Esophagus squamous epithelium (tissue), 5 donors: ENCODE measurements at places on chromosomes 6 and 20. TPM values are rescaled to one million over a fixed set of nuclear protein-coding genes. Genes with fewer than 3 reads are reported as not detected.

The TP53TG5 gene
- total RNA-seq, result not detected

GRCh38 chr6:29945281-29945820, 3.0 kb downstream of the HLA-A start:
- H3K27ac ChIP-seq, result no peak overlapping the region
- H3K36me3 ChIP-seq, result no peaks in the 10 kb centered on the region
- H3K4me1 ChIP-seq, result no peaks in the 10 kb centered on the region
- DNase-seq, result no peak
- no peak overlapping the region for H3K4me3 ChIP-seq
- no peaks in the 10 kb centered on the region for H3K27me3 ChIP-seq

- H3K27ac ChIP-seq, result no peak overlapping the region
- H3K27me3 ChIP-seq, result no peaks in the 10 kb centered on the region
- no peak for DNase-seq
- H3K36me3 ChIP-seq, result no peaks in the 10 kb centered on the region
Measured at GRCh38 chr6:34457742-34458735, 7.8 kb upstream of the PACSIN1 start.

- no peak overlapping the region for H3K4me3 ChIP-seq
- H3K27me3 ChIP-seq, result no peaks in the 10 kb centered on the region
- no peak for DNase-seq
- peaks cover 6% of the 10 kb centered on the region for H3K36me3 ChIP-seq
Measured at GRCh38 chr6:119200512-119201175, 122.2 kb upstream of the FAM184A start.

DNA sequence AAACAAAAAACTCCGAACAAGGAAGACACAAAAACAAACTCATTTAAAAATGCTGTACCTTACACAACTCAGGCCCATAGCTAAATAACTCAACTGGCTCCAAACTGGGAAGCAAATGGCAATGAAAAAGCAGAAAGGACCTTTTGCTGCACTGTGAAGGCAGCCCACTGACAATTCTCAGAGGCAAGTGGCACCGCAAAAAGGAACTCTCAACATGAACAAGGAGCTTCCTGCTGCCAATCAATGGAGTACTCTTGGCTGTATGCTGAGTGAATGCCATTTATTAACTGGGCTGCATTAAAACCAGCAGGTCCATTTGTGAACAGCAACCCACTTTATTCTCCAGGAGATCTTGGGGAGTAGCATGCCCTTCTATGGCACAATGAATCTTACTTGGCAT, 209.9 kb downstream of the PTPRK start:
- DNase-seq, result no peak
- no peak overlapping the region for H3K4me3 ChIP-seq
- no peaks in the 10 kb centered on the region for H3K4me1 ChIP-seq
- no peak overlapping the region for H3K27ac ChIP-seq

DNA sequence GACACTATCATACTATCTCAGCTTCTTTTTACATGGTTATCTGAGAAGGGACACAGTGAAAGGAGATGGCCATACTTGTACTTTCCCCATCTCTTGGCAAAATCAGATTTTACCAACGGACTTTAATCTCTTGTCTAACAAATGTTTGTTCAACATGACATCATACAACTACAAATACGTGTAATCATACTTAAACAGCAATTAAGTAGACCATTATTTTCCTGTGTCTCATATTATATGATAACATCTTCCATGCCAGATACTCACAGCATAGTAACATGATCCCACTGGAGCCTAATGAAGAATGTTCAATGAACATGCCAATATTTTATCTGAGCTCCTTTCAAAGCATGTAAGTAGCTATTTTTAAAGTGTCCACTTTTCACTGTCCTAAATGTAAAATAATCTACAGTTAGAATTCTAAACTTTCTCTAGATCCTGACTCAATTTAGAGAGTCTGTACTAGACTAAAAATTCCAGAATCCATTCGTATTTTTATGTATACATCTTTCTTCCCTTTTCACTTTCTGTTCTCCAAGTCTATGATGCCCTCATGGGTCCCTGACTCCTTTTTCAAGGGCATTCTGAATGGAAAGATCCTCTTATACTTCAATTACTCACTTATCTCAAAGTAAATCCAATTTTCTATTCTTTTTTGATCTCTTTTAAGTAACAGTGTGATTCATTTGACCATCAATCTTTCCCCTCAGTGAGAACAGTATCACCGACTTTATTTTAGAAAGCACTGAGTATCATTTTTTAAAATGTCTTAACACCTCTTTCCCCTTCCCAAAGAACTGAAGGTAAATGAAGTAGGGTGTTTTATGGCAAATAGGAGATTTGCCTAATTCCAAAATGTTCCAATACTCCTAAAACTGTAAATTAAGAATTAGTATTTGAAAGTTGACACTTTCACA, 133.5 kb downstream of the CDK19 start:
- no peak overlapping the region for H3K27ac ChIP-seq
- no peak overlapping the region for H3K4me3 ChIP-seq
- H3K36me3 ChIP-seq, result no peaks in the 10 kb centered on the region
- no peaks in the 10 kb centered on the region for H3K27me3 ChIP-seq
- H3K4me1 ChIP-seq, result no peaks in the 10 kb centered on the region
- no peak for DNase-seq

GRCh38 chr20:18694071-18694470, 106.2 kb downstream of the DTD1 start:
- no peak overlapping the region for H3K4me3 ChIP-seq
- no peak for DNase-seq
- H3K36me3 ChIP-seq, result peaks cover 6% of the 10 kb centered on the region
- H3K27me3 ChIP-seq, result no peaks in the 10 kb centered on the region

DNA sequence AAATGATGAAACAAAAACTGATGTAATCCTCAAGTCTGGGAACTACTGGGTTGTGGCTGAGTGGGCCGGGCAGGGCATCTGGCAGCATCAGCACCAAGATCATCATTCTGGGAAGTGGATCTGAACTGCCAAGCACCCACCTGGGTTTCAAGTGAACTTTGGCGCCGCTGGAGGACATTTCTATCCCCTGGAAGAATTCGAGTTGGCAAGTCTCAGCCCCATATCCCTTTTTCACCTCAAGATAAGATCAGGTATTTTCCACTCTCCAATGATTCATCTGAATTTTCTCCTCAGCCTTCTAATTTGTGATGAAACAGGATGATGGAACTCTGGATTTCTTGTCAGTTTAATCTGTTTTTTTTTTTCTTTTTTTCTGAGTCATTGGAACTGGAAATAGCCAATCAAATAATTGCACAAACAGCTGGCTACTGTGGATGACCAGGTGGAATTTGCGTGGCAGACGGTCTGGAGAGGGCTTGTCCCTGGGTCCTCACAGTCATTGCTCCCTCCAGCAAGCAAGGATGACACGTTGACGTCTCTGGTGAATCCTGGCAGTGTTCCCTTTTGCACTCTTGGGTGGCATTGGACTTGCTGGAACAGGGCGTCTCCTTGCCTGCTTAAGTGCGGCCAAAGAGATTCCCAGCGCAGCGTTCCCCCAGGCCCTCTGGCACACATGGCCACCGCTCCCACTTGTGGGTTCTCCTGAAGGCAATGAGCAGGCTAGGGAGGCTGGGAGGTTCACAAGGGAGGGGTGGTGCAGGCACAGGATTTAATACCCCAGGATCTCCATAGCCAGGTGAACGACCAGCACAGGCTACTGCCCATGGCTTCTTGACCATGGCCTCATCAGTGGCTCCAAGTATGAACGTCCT, 80.4 kb downstream of the DHX35 start:
- no peak overlapping the region for H3K4me3 ChIP-seq
- no peak for DNase-seq
- peaks cover 17% of the 10 kb centered on the region for H3K4me1 ChIP-seq
- H3K36me3 ChIP-seq, result peaks cover 45% of the 10 kb centered on the region
- H3K27ac ChIP-seq, result peak overlapping the region; percentile 64

DNA sequence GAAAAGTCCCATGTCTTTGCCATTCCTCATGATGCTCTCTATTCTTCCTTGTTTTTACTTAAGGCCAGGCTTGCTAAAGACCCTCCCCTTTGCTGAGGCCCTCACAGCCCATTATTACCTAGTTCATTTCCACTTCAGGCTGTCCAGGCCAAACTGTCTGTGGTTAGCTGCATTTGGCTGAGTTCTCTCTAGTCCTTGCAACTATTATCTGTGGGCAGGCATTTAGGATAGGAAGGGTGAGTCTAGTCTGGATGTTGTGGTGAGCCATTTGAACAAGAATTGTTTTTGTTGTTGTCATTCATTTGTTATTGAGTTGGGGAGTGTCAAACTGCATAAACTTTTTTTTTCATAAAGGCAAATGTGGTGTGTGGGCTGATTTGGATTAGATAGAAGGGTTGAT, 182.4 kb downstream of the CD109 start:
- H3K4me3 ChIP-seq, result no peak overlapping the region
- H3K36me3 ChIP-seq, result no peaks in the 10 kb centered on the region
- no peaks in the 10 kb centered on the region for H3K4me1 ChIP-seq
- no peak overlapping the region for H3K27ac ChIP-seq

GRCh38 chr6:170263410-170263809, 27.5 kb downstream of the DLL1 start:
- no peak overlapping the region for H3K27ac ChIP-seq
- no peak overlapping the region for H3K4me3 ChIP-seq
- no peaks in the 10 kb centered on the region for H3K27me3 ChIP-seq
- no peaks in the 10 kb centered on the region for H3K4me1 ChIP-seq

The CRISP3 gene
- total RNA-seq, result 23.5 TPM

GRCh38 chr6:81934936-81935335, 182.5 kb upstream of the TENT5A start:
- DNase-seq, result no peak
- no peaks in the 10 kb centered on the region for H3K36me3 ChIP-seq
- no peak overlapping the region for H3K27ac ChIP-seq
- H3K4me1 ChIP-seq, result peaks cover 4% of the 10 kb centered on the region
- H3K27me3 ChIP-seq, result no peaks in the 10 kb centered on the region
- no peak overlapping the region for H3K4me3 ChIP-seq

The SLC17A4 gene
- total RNA-seq, result not detected

The LPA gene
- 1.2 TPM for total RNA-seq

The PAK5 gene
- total RNA-seq, result 0.04 TPM

- H3K36me3 ChIP-seq, result no peaks in the 10 kb centered on the region
- no peak overlapping the region for H3K27ac ChIP-seq
- no peaks in the 10 kb centered on the region for H3K4me1 ChIP-seq
- DNase-seq, result no peak
- H3K4me3 ChIP-seq, result no peak overlapping the region
- no peaks in the 10 kb centered on the region for H3K27me3 ChIP-seq
Measured at GRCh38 chr6:157525292-157525889, 144.4 kb downstream of the ZDHHC14 start.

GRCh38 chr6:27742833-27743573, 169.2 kb downstream of the OR2B2 start:
- no peaks in the 10 kb centered on the region for H3K36me3 ChIP-seq
- no peaks in the 10 kb centered on the region for H3K4me1 ChIP-seq
- no peak for DNase-seq

- H3K4me1 ChIP-seq, result no peaks in the 10 kb centered on the region
- no peaks in the 10 kb centered on the region for H3K36me3 ChIP-seq
- H3K4me3 ChIP-seq, result no peak overlapping the region
- no peaks in the 10 kb centered on the region for H3K27me3 ChIP-seq
- no peak overlapping the region for H3K27ac ChIP-seq
- DNase-seq, result no peak
Measured at GRCh38 chr20:50883856-50884255, 47.4 kb downstream of the ADNP start.

DNA sequence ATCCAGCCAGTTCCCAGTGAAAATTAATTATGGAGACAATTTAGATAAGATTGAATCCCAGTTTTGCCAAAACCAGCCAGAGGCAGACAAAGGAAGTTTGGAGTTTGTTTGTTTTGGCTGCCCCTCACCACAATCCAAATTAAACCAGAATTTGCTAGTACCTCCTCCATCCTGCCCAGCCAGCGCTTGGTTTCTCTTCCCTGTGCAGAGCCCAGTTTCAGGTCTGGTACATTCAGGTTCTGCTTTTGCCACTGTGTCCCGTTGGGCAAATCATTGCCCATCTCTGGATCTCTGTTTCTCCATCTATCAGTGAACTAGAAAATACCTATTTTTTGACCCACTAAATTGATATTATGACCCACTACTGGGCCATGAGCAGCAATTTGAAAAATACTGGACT, 26.4 kb downstream of the FOXP4 start:
- DNase-seq, result no peak
- H3K4me1 ChIP-seq, result peaks cover 8% of the 10 kb centered on the region
- H3K27me3 ChIP-seq, result no peaks in the 10 kb centered on the region
- no peak overlapping the region for H3K4me3 ChIP-seq
- peaks cover 58% of the 10 kb centered on the region for H3K36me3 ChIP-seq

GRCh38 chr6:68046302-68046701, 588.8 kb upstream of the ADGRB3 start:
- H3K4me3 ChIP-seq, result no peak overlapping the region
- H3K4me1 ChIP-seq, result no peaks in the 10 kb centered on the region
- no peak overlapping the region for H3K27ac ChIP-seq
- H3K36me3 ChIP-seq, result no peaks in the 10 kb centered on the region
- no peak for DNase-seq

The CTCFL gene
- total RNA-seq, result 0.19 TPM

DNA sequence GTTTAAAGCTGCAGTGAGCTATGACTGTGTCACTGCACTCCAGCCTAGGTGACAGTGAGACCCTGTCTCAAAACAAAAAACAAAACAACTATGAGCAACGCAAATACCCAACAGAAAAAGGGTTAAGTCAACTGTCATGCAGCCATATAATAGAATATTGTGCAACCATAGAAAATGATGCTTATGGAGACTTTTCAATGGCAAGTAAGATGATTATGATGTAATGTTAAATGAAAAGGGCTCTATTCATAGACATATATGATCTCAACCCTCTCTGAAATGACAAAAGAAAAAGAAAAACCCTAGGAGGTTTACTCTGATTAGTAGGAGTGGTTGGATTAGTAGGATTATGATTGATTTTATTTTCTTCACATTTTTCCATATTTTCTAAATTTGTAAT, 41.3 kb upstream of the TBC1D7 start:
- no peak overlapping the region for H3K27ac ChIP-seq
- peaks cover 9% of the 10 kb centered on the region for H3K36me3 ChIP-seq
- H3K4me3 ChIP-seq, result no peak overlapping the region

DNA sequence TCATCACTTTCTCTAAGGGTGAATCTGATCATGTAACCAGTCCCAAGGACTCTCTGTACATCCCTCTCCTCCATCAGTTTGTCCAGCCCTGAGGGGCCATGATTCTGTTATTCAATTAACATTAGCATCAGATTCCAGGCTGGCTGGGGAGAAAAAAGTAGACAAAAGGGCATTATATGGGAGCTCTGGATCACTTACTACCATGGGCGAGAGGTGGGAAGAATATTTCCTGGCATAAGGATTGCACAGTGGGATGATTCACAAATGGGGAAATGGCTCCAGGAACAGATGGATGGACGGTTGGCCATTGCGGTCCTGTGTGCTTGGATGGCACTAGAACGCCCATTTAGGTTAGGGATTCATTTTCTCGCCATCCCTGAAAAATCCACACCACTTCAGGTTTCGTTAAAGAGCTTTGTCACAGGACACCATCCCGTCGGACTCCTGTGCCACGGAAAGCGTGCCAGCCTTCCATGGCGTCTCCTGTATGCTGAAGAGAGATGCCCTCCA, 112.6 kb downstream of the THBS2 start:
- H3K4me1 ChIP-seq, result no peaks in the 10 kb centered on the region
- H3K27ac ChIP-seq, result no peak overlapping the region
- no peaks in the 10 kb centered on the region for H3K27me3 ChIP-seq
- no peak overlapping the region for H3K4me3 ChIP-seq

The APOBEC2 gene
- not detected for total RNA-seq
